Spinal cord (tissue), 10 donors: ENCODE measurements at places on chromosomes 3 and 15. TPM values are rescaled to one million over a fixed set of nuclear protein-coding genes. Genes with fewer than 3 reads are reported as not detected.
A peak's percentile ranks its signal among the peaks of the same experiment; 100 is the strongest.

- DNase-seq: peak; percentile 63
These were observed 2.8 kb downstream of the ADAMTS17 start for GRCh38 chr15:100338971-100339444.

DNA sequence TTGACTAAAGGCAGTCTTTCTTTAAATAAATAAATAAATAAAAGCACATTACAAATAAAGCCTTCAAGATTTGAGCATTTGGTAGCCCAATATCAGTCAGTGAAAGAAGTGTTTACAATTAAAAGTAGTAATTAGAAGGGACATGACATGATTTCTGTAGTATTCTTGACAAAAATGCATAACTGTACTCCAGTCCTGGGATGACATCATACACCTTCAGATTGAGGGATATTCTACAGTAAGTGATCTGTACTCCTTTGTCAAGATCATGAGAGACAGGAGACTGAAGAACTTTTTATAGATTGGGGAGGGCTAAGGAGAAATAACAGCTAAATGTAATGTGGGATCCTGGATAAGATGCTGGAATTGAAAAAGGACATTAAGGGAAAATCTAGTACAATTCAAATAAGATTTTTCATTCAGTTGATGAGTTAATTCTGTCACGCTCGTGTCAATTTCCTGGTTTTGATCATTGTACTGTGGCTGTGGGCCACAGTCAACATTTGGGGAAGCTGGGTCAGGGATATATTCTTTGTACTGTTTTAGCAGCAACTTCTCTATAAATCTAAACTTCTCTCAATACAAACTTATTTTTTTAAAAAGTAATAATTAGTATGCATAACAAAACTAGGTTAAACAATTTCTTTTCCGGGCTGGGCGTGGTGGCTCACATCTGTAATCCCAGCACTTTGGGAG, 314.8 kb downstream of the PTPRG start:
- DNase-seq: no peak

GRCh38 chr15:25795061-25795460, 68.1 kb downstream of the ATP10A start:
- DNase-seq: no peak

- DNase-seq: no peak
These were observed 5.8 kb upstream of the HES1 start for GRCh38 chr3:194130188-194130587.

DNA sequence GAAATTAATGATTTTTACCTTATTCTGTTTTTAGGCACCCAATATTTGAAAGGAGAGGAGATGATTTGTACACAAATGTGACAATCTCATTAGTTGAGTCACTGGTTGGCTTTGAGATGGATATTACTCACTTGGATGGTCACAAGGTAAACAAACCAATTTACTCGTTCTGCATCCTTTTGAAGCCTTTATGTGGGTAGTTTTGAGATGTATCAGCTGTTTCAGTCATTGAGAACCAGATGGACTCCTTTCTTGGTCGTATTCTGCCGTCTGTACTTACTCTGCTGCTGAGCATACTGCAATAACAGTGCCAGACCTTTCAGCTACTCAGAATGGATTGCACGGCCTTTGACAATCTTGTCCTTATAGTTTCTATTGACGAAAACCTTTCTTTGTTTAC, 13.3 kb downstream of the DNAJB11 start:
- no peak for DNase-seq

- no peak for DNase-seq
These were observed 60.7 kb downstream of the PDZRN3 start for GRCh38 chr3:73563896-73564582.

GRCh38 chr15:42640109-42640508, 64.7 kb downstream of the STARD9 start:
- no peak for DNase-seq

GRCh38 chr15:85694091-85694490, 100.6 kb downstream of the KLHL25 start:
- DNase-seq: no peak

Gene GOLGA8G
- total RNA-seq: not detected

Gene UNC45A
- total RNA-seq: 29.3 TPM

Gene CADPS
- 79.7 TPM for total RNA-seq

Gene RFT1
- 13.4 TPM for total RNA-seq
